Fibroblast of lung (primary cell): ENCODE measurements at places on chromosomes 13 and 19.
A peak's percentile ranks its signal among the peaks of the same experiment; 100 is the strongest.

DNA sequence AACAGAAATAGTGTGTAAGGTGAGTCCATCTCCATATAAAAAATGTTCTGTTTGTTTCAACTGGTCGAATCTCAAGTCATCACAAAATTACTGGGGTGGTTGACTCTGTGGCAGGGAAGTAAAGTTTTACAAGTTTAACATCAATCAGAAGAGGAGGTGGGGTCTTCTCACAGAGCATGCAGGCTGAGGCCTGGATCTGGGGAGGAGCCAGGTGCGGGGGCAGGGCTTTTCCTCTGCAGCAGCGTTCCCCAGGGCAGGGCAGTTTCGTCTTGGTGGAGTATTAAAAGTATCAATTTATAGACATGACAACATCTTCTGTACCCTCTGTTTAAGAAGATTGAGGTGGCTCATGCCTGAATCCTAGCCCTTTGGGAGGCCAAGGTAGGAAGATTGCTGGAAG, 68.8 kb downstream of the SLC7A9 start:
- no peak for DNase-seq

- DNase-seq: no peak
Observed at GRCh38 chr13:99254830-99255229, 3.3 kb downstream of the GPR18 start.

DNA sequence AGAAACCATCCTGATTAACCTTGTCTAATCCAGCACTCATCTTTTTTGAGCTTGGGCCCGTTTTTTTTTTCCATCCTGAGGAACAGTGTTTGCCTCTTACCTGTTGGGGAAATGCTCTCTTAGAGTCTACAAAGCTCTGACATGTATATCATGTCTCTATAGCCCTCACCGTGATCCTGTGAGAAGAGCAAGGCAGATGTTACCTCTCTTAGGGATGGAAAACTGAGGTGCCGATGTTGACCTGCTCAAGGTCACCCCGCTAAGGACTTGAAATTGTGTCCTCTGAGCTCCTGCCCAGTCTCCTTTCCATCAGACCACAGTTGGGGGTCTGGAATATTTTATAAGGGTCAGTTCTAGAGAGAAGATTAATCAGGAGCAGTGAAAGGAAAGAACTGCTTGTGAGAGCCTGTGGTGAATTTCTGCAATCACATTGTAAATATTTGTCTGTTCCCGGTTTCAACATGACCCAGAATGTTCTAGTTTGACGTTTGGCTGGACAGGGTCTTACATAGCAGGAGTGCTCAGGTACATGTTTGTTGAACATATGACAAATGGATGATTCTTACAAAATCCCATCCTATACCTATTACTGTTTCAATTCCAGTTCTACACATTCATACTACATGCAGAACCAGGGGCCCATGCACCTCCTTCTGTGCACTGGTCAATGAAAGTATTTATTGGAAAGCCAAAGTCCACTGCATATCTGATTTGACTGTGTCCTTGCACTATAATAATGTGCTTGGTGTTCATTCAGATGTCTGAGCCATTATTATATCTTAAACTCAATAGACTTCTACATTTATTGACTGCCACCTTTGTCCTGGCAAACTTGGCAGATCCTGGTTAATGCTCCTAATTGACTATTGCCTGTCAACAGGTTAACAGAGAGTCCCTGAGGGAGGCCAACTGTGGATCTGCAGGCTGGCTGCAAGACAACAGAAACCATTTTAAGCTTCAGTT, 12.1 kb downstream of the SLC25A15 start:
- DNase-seq: no peak

- DNase-seq: no peak
Observed at GRCh38 chr13:52921194-52921593, 72.8 kb upstream of the PCDH8 start.

GRCh38 chr19:18263324-18264136, 10.7 kb downstream of the IQCN start:
- no peak for DNase-seq

DNA sequence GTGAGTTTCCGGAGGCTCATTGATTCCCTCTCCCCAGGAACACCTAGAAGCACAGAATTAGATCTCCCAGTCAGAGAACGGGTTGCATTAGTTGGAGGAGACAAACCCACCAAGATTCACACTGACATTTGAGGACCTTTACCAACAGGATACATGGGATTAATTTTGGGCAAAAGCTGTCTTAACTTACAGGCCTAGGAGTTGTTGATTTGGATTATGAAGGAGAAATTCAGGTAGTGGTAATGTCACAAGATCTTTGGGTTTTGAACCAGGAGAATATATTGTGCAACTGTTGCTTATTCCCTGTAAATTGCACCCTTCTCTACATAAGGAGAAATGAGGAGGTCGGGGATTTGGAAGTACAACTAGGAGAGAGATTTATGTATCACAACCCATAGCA, 38.0 kb downstream of the POSTN start:
- DNase-seq: peak; percentile 20

- no peak for DNase-seq
Observed at GRCh38 chr19:51431124-51431523, 13.7 kb upstream of the SIGLEC10 start.

- no peak for DNase-seq
Observed at GRCh38 chr19:6710273-6711077, 10.0 kb downstream of the C3 start.

DNA sequence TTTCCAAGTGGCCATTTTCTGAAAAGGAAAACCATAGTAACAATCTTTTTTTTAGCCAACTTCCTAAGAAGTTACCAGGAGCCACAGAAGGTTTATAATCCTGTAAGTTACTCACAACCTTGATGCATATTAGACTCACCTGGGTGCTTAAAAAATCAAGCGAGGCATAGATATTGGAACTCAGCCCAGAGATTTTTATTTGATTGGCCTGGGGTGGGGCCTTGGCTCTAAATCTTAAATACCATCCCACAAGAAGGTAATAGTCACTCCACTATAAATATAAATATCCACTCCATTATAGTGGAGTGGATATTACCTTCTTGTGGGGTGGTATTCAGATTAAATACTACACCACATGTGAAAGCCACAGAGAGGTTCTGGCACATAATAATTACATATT, 429.6 kb downstream of the RFC3 start:
- DNase-seq: no peak

DNA sequence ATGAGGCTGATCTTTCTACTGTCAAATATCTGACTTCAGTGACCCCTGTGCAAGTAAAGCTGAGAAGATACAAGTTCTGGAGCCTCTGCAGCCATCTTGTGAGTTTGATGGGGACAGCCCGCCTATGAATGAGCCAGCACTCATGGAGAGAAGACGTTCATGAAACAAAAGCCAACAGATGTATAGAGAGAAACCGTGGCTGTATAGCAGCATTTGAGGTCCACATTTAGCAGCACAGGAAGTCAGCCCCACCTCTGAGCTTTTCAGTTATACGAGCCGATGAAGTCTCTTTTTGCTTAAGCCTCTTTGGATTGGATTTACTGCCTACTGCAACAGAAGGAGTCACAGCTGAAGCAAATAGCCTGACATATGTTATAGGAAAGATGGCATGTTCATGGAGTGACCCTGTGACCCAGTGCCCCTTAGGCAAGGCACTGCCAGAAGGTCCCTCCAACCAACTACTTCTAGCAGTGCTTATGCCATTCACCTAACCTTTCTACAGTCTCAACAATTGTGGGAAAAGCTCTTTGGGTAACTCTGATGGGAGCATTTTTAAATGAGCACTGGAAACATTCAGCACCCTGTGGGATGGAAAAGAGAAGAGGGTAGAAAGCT, 3.5 kb upstream of the DLEU7 start:
- no peak for DNase-seq

- no peak for DNase-seq
Observed at GRCh38 chr13:63337921-63338320, 1922.3 kb upstream of the PCDH20 start.

GRCh38 chr13:24627090-24627714, 53.0 kb upstream of the ATP12A start:
- DNase-seq: no peak

DNA sequence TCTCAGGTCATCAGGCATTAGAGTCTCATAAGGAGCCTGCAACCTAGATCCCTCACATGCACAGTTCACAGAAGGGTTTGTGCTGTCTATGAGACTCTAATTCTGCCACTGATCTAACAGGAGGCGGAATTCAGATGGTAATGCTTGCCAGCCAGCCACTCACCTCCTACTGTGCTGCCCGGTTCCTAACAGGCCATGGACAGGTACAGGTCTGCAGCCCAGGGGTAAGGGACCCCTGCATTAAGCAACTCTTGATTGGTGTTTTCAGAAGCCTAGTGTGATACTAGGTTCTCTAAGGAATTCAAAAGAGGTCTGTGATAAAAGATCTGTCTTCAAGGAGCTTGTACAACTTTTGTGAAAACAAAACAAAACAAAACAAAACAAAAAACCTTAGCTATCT, 31.1 kb downstream of the CAB39L start:
- no peak for DNase-seq

- peak; percentile 20 for DNase-seq
Observed at GRCh38 chr19:11265785-11266236, 3.5 kb upstream of the DOCK6 start.

DNA sequence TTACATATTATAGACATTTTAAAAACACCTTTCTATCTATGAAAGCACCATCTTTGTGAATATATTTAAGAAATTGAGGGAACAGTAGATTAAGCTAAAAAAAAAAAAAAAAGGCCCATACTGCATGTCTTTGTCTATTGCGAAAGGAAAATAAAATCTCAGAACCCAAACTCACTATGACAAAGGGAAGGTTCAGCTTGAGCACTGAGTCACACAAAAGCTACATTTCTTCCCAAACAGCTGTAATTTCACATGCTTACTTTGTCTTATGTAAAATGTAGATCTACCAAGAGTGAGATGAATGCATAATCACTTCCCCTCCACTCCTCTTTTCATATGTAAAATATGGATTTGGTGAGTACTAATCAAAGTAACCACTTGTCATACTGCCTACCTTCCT, 640.1 kb upstream of the KLF12 start:
- peak; percentile 28 for DNase-seq

DNA sequence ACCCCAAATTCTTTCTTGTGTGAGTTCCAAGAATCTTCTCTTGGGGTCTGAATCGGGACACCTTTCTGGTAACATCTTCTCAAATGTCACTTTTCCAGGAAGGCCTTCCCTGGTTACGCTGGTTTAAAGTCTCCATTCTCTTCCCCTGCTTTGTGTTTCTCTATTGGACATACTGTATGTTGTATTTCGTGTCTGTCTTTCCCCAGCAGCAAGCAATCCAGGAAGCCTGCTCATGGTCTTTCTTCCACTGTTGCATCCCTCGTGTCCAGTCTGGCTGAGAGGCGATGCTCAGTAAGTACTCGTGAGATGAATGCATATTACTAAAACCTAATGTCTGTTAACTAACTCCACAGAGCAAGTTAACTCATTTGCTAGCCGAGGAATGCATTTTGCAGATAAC, 43.7 kb downstream of the RFXAP start:
- no peak for DNase-seq

GRCh38 chr19:18450931-18451836, 13.3 kb upstream of the ISYNA1 start:
- no peak for DNase-seq

- no peak for DNase-seq
Observed at GRCh38 chr19:898663-899062, 5.4 kb downstream of the RNU6-9 start.

DNA sequence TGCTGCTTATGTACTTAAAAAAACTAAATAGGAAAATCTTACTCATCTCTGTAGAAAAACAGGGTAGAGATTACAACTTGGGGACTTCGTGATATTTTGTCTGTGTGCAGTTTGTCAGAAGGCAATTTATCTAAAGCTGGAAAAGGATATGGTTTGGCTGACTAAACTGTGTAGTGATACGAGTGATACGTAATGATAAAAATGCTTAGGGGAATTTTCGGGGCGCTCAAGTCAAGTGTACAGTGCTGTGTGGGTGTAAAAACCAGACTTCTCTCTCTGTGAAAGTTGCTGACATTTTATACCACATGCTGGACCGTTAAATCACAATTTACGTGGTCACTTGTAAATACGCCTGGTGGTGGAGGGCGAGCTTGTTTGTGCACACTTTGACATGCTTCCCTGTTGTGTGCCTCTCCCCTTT, 221.7 kb downstream of the KCNRG start:
- peak; percentile 80 for DNase-seq

DNA sequence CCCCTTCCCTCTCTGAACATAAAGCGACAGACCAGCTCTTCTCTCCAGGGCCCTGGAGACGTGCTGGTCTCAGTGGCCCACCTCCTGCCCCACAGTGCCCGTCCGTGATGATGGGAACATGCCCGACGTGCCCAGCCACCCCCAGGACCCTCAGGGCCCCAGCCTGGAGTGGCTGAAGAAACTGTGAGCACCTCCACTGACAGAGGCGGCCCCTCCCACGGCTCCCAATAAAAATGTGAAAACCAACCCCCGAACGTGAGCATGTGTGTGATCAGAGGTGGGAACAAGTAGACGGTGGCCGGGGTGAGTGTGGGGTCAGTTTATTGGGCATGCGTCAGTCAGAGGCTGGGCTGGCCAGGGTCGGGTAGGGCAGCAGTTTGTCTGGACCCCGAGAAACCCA, 4.1 kb downstream of the NDUFA3 start:
- no peak for DNase-seq

DNA sequence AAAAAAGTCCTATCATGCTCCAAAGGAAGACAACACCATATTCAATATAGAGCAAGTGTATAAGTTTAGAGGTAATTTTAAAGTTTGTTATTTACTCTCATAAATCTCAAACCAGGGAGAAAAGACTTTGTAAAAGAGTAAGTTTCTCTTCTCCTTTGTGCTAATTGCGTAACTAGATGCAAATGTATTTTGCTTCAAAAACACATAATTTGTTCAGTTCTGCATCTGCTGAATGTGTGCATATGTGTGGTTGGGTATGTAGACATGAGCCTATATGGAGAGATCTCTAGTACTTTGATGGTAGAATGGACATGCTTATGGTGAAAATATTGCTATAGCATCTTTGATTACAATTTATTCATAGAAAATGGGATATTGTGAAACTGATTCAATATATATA, 17.8 kb upstream of the MIR17HG start:
- DNase-seq: no peak

DNA sequence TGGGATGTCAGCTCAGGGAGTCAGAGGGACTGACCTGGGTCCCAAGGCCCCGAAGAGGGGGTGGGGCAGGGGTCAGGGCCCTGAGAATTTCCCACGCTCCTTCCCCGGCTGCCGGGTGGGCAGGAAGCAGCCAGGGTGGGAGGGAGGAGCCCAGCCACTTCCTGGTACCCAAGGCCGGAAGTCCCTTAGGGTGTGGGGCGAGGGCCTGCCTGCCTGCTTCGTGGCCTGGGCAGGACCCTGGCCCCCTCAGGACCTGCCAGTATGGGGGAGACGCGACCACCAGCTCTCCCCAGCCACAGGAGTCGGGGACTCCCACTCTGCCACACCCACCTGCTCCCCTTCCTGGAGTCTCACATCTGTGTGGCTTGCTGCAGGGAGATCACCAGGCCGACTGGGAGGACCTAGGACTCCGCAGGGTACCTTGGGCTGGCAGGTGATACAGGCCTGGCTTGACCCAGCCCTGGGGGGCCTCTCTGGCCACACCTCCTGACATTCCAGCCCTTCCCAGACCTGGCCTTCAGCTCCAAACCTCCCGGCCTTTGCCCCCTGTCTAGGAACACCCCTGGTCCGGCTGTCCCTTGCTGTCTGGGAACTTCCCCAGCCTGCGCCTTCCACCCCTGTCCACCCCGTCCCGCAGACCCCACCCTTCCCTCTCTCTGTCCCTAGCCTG, 9.8 kb upstream of the CIRBP start:
- DNase-seq: peak; percentile 71

- no peak for DNase-seq
Observed at GRCh38 chr13:38024431-38024830, 154.9 kb upstream of the TRPC4 start.
